G401 (cell line): ENCODE measurements at places on chromosomes 2 and 18. TPM values are rescaled to one million over a fixed set of nuclear protein-coding genes. Genes with fewer than 3 reads are reported as not detected.
A peak's percentile ranks its signal among the peaks of the same experiment; 100 is the strongest.

FHOD3 gene
- 0.03 TPM in 1 of 2 replicates, not detected in the other for total RNA-seq

GRCh38 chr2:155223781-155224406 lies 525.4 kb downstream of the KCNJ3 start:
- DNase-seq, result peak; percentile 74

BOK gene
- 26.9 and 36.3 TPM in 2 replicates for total RNA-seq

GRCh38 chr2:232435375-232435648 lies 20.6 kb upstream of the ALPI start:
- DNase-seq, result no peak

DTYMK gene
- total RNA-seq, result 52.0 and 57.9 TPM in 2 replicates

GRCh38 chr2:205908212-205909183 lies 177.5 kb downstream of the INO80D start:
- DNase-seq, result no peak

DNA sequence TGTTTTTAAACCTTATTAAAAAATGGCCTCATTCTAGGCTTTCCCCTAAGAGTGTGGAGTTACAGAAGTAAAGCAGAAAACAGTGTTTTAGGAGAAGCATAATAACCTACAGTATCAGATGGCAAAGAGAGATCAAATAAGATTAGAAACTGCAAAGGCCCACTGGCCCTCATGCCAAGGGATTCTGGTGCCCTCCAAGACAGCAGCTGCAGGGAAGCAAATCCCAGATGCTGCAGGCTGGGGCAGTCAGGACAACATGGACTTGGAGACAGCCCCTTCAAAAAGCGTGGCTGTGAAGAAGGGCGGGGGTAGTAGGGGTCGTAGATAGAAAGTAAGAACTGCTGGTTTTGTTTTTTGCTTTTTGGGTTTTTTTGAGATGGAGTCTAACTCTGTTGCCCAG lies 28.3 kb upstream of the EPG5 start:
- no peak for DNase-seq

DNA sequence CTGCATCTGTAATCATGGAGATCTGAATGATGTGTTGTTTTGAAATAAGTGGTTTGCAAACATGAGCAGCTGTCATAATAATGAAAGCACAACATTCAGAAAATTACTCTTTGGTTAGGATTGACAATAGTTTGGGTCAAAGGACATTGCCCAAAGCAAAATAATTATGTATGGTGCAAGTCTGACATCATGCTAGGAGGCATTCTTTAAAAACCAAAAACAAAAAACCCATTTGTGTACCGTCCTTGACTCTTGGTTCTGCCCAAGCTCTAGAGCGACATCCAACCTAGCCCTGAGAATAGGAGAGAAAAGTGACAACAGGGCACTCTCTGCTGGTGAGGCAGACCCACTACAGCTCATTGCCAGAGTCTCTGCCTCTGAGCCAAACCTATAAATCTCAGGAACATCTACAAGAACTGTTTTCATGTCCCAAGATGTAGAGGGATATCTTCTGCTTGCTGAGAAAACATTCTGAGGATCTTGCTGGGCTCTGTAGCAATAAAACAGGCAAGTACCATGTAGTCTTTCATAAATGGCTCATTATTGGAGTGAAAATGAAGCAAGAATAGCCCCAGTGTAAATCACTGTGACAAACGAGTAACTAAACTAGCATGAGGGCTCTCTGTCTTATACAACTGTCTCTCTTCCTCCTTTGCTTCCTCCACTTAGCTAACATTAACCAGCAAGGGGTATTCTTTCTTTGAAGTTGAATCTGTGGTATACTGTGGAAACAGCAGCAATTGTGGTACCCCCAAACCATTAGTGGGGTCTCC lies 266.8 kb upstream of the CXCR4 start:
- DNase-seq, result peak; percentile 45

GRCh38 chr2:15748736-15749323 lies 157.2 kb downstream of the DDX1 start:
- DNase-seq, result peak; percentile 10

DNA sequence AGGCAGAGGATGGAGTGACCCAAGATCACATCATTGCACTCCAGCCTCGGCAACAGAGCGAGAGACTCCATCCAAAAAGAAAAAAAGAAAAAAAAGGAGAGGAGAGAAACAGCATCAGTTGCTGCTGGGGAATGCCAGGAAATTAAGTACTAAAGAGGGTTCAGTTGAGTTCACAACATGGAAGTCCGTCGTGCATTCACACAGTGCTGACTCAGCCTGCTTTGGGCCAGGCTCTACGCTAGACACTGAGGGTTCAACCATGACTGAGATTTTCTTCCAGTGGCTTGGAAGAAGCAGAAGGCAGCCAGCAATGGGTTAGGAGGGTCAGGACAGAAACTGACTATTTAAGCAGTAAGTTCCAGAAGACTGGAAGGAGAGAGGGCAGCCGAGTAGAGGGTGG lies 108.8 kb downstream of the FMNL2 start:
- no peak for DNase-seq

DNA sequence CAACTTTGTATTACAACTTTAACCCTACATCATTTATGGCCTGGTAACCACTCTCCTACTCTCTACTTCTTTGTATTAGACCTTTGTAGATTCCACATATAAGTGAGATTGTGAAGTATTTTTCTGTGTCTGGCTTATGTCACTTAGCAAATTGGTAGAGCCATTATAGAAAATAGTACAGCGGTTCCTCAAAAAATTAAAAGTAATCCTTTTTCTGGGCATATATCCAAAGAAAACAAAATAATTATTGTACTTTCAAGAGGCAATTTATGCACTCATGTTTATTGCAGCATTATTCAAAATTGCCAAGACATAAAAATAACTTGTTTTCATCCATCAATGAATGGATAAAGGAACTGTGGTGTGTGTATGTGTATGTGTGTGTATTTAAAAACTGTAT lies 537.5 kb upstream of the FSIP2 start:
- no peak for DNase-seq

- DNase-seq, result no peak
Measured at GRCh38 chr2:202098291-202098690, 25.2 kb downstream of the KIAA2012 start.
